ENCODE measurements at places on chromosomes 7 and 10.

DNA sequence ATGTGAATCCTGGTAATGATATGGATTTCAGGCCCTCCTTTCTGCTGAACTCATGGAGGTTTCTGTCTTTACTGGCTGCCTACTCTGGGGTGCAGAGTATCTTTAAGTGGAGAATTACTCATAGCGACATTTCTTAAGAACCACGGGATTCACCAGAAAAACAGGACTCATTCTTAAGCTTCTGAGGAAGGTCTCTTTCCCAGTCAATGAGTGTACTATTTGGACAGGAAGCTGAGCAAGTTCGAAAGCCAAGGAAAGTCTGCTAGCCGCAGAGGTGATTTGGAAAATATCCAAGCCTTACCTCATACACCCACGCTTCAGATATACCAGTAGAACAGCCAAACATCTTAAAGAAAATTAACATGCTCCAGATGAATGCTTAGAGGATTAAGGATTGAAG, 377.6 kb upstream of the MYO3A start:
- no peak for DNase-seq

- DNase-seq = no peak
These were observed 311.9 kb downstream of the MDFIC start for GRCh38 chr7:115233809-115234208.

DNA sequence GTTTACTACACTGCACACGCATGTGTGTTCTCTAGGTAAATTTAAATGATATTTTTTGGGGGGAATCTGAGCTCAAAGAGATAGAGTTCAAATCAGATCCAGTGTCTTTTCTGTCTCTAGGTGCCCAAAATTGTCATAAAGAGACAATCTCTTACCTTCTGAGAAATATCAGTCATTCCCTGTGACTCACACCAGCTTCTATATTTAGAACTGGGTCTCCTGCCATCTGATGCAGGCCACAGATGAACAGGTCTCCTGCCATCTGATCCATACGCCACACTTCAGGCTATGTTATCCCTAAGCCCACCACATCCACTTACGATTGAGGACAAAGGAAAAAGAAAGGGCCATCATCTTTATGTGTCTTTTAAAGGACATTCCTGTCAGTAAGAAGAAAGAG, 136.3 kb upstream of the LAMB4 start:
- DNase-seq = no peak

DNA sequence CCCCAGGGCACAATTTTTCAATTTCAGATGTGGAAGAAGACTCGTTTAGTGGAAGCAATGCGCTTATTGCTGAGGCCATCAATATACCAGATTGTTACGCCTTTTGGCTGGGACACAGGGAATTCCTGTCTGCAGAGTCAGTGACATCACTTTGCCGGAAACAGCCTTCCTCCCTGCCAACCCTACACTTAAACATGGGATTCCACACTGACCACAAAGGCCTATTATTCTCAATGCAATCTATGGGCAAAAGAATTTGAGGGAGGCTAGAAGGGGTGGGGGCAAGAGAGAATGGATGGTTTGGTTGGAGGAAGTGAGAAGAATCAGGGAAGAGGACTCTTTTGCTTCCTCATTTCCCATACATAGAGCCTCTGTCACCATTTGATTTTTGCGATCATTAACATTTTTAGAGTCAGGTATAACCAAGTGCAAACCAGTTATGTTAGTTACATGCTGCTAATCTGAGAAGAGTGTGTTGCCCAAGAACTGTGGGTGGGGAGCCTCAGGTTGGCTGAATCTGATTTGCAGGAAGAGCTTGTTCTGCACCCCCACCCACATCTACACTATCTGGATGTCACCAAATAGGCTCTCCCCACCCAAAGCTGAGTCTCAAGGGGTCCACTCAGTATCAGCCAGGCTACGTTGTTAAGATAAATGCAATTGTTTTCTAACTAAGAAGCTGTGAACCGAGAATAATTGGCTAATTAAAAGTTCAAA, 58.2 kb downstream of the ENTPD1 start:
- no peak for DNase-seq

GRCh38 chr7:24110056-24110455, 173.9 kb upstream of the NPY start:
- no peak for DNase-seq

GRCh38 chr7:100673942-100674410, 436 bp downstream of the GNB2 start:
- peak; percentile 45 for DNase-seq

- DNase-seq = peak; percentile 90
These were observed 16.9 kb downstream of the TCAF1 start for GRCh38 chr7:143884969-143885559.

DNA sequence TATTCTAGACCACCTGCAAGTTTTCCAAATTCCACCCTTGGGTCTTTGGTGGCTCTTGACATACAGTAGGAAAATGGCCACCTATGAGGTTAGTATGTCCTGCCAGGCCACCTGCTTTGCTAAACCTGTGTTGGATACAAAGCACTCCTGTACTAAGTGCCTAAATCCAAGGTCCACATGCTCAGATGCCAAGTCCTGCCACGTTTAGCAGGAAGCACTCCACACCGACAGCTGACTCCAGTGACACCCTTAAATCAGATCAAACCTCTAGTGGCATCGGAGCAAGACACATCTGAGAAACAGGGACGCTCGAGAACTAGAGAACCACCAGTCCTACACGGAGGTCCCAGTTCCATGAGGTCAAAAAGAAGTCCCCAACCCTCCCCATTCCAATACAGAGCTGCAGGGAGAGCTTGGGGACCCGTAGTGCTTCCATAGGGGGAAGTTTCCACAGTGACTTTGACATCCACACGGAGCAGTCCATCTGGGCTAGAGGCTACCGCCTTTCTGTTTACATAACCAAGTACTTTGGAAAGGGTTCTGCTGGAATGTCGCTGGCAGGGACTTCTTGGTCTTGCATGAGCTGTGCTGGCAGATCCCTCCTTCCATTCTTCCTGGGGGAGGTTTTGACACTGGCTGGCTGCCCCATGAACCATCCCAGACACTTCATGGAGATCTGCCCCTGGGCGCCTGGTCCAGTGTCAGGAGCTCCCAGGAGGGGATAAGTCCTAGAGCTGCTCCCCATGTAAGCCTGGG, 290.6 kb downstream of the PRPF18 start:
- DNase-seq = peak; percentile 20

DNA sequence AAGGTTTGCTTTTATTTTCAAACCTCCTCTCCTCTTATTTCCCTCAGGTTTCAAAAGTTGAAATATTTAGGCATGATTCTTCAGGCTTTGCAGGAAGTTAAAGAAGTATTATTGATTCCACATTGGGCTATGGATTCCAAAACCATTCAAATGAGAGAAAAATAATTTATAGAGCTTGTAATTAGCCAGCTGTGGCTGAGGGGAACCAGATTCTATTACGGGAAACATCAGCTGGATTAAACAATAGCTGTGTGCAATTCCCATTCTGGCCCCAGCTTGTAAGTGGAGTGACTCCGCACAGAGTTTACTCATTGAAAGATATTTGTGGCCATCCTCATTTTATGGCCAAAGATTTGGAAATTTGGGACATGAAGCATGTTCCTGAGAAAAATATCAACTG, 77.0 kb upstream of the PHYHIPL start:
- no peak for DNase-seq

- no peak for DNase-seq
These were observed 136.2 kb upstream of the CTBP2 start for GRCh38 chr10:125296598-125296997.

DNA sequence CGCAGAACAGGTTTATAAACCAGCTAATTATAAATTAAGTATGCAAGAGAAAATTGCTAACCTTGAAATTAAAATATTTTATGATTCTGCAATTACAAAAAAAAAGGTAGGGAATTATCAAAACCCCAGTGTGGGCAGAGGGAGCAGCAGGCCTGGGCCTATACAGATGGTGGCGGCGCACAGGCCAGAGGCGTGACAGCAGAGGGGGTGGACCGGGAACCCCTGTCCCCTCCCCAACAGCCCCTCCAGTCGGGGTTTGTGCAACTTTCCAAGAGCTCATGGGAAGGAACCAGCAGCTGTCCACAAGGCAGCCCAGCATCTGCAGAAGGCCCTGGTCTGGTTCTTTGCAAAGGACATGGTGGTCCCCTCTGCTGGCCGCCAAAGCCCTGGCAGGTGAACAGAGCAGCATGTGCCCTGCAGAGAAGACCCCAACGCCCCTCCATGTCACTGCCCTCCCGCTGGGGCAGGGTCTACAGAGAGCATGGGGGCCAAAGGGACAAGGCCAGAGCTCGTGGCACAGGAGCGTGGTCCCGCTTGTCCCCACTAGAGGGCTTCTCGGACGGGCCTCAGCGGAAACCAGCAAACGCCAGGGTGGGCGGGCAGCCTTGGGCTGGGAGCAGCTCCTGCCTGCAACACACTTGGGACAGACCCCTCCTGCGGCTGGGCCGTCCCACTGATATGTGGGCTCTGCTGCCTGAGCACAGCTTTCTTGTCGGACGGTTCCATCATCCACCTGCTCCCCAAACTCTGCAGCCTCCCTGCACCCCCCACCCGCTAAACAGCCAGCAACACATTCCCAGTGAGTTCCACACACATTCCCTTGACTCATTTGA, 75.1 kb downstream of the EBF3 start:
- no peak for DNase-seq

GRCh38 chr7:43143918-43144589, 31.6 kb downstream of the HECW1 start:
- DNase-seq = no peak

GRCh38 chr7:23893176-23893941, 183.3 kb downstream of the STK31 start:
- DNase-seq = no peak

- peak; percentile 13 for DNase-seq
These were observed 885 bp upstream of the SYPL1 start for GRCh38 chr7:106112972-106113421.

GRCh38 chr7:118184565-118184940, 589 bp downstream of the LSM8 start:
- no peak for DNase-seq

DNA sequence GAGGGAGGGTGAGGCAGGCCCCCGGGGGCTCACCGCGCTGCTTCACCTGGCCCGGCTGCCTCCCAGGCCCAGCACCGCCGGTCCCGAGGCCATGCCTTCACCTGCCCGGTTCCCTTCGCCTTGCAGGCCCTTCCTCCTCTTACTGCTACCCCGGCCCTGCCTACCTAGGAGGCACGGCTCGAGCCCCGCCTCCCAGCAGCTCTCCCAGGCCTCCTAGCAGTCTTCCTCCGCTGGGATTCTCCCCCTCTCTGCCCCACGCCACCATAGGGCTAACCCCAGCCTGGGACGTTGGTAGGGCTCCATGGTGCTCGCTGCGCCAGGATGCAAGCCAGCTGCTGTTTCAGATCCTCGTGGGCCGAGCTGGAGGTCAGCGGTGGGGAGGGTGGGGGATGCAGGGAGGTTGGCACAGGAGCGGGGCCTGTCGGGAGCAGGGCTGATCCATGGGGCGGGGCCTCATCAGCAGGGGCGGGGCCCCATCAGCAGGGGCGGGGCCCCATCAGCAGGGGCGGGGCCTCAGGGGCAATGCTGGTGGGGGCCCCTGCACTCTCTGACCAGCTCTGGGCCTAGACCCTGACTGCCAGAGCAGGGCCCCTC, 63.3 kb downstream of the RASGEF1A start:
- no peak for DNase-seq

GRCh38 chr10:10680496-10680895, 337.2 kb upstream of the CELF2 start:
- DNase-seq = no peak

GRCh38 chr10:8873310-8873709, 818.8 kb downstream of the GATA3 start:
- DNase-seq = peak; percentile 4

DNA sequence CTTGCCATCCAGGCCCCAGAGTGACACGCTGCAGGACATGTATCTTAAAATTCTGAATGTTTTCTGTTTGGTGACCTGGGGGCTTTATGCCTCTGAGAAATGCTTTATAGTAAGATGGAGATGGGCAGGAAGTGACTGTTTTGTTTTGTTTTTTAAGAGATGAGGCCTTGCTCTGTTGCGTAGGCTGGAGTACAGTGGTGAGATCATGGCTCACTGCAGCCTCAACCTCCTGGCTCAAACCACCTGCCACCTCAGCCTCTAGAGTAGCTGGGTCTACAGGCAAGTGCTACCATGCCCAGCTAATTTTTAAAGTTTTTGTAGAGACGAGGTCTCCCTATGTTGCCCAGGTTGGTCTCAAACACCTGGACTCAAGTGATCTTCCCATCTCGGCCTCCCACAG, 20.6 kb downstream of the ZNF777 start:
- DNase-seq = no peak

GRCh38 chr7:98352621-98353020, 48.3 kb downstream of the BAIAP2L1 start:
- DNase-seq = no peak

DNA sequence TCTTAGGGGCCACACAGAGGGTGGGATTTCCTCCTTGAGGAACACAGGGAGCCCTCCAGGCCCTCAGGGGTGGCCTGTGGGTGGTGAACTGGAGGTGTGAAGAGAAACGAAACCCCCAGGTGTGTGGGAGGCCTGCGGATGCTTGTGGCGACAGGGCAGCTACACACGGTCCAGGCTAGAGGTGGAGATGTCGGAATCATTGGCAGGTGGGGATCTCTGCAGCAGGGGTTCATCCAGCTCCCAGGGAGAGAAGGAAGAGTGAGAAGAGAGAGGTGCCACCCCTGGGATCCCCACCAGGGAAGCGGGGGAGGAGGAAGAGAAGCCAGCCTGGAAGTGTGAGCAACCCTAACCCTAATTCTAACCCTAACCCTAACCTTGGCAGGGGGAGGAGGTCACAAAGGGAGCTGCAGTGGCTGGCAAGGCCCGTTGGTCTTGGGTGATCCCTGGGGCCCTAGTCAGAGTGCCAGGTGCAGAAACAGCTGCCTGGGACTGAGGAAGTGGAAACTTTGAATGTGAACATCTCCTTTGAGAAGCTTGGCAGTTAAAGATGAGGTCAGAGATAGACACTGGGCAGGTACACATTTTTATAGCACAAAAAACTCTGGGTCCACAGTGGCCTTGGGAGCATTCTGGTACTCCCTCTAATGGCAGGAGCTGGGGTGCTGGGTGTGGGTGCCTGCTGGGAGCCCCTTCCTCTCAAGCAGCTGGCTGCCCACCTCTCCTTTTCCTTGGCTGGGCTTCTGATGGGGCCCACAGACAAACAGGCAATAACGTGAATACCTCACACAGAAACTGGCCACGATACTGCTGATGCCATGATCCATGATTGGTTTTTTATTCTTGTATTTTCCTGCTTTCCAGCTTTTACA, 6.8 kb upstream of the AEBP1 start:
- no peak for DNase-seq

DNA sequence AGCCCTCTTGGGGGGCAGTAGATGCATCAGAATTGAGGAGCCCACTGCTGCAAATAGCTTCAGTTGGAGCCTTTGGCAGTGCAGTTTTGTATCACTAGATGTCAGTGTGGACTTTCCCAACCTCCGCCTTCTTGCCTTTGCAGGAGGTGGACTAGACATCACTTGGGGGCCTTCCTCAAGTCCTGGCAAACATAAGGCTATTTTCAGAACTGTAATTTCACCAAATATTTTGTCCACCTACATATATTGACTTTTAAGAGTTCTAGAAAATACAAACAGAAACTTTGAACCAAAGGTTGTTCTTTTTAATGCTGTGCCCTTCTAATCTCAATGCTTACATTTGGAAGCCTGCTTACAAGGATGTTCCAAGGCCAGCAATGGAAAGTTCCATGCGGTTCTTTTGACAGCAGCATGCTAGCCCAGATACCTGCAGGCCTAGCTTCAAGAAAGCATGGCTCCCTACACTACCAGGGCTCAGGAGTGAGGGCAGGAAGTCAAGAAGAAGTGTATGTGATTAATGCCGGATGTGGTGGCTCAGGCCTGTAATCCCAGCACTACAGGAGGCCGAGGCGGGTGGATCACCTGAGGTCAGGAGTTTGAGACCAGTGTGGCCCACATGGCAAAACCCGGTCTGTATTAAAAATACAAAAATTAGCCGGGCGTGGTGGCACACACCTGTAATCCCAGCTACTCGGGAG, 8.0 kb upstream of the ZNRF2 start:
- peak; percentile 74 for DNase-seq

GRCh38 chr7:20504060-20504459, 111.4 kb upstream of the ABCB5 start:
- no peak for DNase-seq

All from midbrain (tissue), 1 donor.